Fibroblast of the conjunctiva (primary cell): ENCODE measurements at places on chromosomes 3 and 15.

DNA sequence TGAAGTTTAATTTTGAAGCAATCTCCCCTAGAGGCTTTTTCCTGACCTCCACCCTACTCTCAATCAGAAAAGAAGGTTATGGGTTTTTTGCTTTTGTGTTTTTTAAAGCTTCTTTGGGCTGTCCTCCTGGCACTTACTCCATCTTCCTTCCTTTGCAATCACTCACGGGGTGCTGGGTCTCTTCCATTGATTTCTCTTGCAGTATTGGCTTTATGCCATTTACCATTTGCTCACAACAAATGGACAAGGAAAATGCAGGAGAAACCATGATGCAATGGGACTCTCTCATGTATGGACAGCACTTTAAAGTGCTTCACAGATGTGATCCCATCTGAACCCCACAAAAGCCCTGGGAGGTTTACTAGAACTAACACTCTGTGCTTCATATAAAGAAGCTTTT, 57.5 kb downstream of the SST start:
- DNase-seq: no peak

DNA sequence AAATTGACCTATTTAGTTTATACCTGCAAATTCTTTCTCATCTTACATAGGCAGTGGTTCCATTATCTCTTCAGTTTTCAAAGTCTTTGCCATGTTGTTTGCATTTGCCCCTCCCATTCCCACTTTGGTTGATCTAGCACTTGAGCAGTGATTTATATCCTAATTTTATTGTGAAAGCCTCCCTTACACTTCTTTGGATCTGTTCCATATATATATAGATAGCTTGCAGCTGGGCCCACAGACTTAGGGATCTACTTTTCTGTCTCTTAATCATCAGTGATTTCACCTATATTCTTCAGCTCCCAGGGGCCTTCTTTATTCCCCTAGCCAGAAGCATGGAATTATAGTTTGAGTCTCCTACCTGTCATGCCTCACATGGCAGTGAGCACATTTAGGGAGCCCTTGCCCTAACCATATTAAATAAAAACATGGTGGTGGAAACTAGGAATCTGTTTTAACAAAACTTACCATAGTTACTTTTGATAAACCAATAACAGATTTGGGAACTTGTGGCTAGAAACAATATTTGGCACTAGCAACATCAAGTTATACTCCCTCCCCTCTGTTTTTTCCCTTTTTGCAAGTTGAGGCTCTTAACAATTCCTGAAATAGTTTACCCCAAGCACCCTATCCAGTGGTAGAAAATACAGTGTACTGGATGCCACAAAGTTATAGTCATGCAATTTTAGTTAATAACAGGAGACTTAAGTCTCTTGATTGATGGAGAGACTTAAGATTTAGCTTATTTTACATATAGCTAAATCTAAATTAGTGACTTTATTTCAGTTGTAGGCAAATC, 41.7 kb downstream of the ARIH1 start:
- no peak for DNase-seq

DNA sequence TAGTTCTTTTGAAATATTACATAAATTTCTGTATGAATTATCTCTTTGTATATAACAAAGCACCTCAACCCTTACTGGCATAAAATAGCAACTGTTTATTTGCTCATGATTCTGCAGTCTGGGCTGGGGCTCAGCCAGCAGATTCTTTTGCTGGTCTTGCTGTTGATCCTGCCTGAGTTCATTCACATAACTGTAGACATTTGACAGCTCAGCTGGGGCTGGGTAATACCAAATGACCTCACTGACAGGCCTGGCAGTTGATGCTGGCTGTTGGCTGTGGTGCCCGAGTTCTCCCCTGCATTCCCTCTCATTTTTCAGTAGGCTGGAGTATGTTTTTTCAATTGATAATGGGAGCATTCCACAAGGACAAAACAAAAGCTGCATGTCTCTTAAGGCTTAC, 449.9 kb upstream of the GOLIM4 start:
- no peak for DNase-seq

GRCh38 chr3:13891492-13892073, 11.7 kb upstream of the WNT7A start:
- DNase-seq: no peak
